Esophagus muscularis mucosa (tissue), 4 donors: ENCODE measurements at places on chromosomes 3 and 15. TPM values are rescaled to one million over a fixed set of nuclear protein-coding genes. Genes with fewer than 3 reads are reported as not detected.

The SEMA3B gene
- 37.4 TPM for total RNA-seq

The NFKBIZ gene
- 103 TPM for total RNA-seq

The LTF gene
- 0.45 TPM for total RNA-seq

The TLR9 gene
- 0.69 TPM for total RNA-seq

DNA sequence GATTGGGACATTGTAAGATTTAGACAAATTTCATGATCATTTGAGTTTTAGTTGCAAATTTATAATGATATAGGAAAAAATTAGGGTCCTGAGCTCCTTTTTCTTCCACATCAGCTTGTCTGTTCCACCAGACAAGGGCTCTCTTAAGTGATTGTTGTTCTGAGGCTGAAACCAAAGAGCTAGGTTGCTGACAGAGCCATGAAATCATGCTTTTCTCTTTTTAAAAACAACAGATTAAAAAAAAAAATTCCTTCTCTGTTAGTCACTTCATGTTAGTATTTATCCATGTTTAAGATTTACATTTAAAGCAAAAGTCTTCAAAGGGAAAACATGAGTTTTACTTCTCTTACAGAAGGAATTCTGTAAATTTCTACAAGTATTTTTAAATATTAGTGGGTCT lies 56.8 kb downstream of the ATP2C1 start:
- no peak overlapping the region for H3K27ac ChIP-seq
- H3K4me1 ChIP-seq: no peaks in the 10 kb centered on the region
- no peak overlapping the region for H3K4me3 ChIP-seq
- H3K27me3 ChIP-seq: no peaks in the 10 kb centered on the region
- DNase-seq: no peak

- no peak overlapping the region for H3K27ac ChIP-seq
- no peaks in the 10 kb centered on the region for H3K4me1 ChIP-seq
- peaks cover 73% of the 10 kb centered on the region for H3K36me3 ChIP-seq
- H3K4me3 ChIP-seq: no peak overlapping the region
- no peaks in the 10 kb centered on the region for H3K27me3 ChIP-seq
- DNase-seq: no peak
These were observed 89.3 kb downstream of the NR2E3 start for GRCh38 chr15:71899674-71900073.

DNA sequence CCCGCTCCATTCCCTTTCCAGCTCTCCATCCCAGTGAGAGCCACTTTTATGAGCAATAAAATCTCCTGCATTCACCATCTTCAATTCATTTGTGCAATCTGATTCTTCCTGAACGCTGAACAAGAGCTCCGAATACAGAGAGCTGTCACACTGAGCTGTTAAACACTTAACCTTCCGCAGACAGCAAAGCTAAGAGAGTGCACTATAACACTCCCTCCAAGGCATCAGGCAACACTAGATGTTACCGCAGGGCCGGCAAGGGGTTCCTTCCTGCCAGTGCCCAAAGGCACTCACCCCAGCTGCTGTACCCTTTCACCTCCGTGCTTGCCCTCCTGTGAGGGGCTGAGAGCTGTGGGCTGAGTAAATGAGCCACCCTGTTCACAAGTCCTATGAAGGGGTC lies 85.6 kb downstream of the BCHE start:
- no peak for DNase-seq
- H3K27ac ChIP-seq: no peak overlapping the region
- H3K4me3 ChIP-seq: no peak overlapping the region
- no peaks in the 10 kb centered on the region for H3K27me3 ChIP-seq
- peaks cover 13% of the 10 kb centered on the region for H3K4me1 ChIP-seq

DNA sequence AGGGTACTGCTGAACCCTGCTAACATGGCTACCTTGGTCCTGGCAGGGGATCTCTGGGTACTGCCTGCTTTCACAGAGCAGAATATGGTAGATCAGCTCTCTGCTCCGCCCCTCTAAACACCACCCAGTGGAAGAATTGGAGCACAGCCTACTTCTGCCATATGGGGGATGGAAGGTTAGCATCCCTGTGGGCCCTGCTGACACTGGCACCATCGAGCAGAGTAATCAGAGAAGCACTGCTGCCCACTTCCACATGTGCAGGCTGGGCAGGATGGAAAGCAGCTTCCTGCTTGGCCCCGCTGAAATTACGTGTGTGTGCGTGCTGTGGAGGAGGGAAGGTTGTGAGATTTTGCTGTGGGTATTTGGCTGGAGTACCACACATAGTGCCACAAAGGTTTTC lies 24.8 kb downstream of the CCR1 start:
- no peak overlapping the region for H3K27ac ChIP-seq
- H3K27me3 ChIP-seq: peaks cover 6% of the 10 kb centered on the region
- DNase-seq: no peak
- H3K36me3 ChIP-seq: no peaks in the 10 kb centered on the region
- no peaks in the 10 kb centered on the region for H3K4me1 ChIP-seq

DNA sequence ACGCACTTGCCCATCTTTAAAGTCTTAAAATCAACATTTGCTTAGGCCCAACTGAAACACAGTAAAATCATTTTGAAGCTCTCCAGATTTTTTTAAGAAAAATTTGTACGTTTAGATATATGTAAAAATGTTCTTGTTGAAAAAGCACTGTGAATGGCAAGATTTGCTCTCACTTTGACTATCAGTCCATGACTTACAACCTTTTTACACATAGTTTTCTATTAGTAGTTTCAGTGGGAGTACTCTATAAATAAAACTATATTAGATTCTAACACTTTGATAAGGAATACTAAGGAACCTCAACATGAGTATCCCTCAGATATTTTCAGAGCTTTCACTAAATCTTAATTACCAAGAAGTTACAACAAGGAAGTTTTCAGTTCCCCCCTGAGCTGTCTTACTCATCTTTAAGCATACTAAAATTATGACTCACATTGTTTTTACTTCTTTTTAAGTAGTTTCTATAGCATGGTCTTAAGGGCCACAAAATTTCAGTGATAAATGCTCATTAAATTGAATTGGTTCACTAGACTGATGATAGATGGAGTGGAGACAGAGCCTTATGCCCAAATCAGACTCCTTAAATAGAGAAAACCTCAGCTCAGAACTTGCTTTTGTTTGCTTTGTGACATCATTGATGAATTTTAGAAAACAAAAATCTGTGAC lies 31.6 kb upstream of the RAP2B start:
- no peak for DNase-seq
- no peaks in the 10 kb centered on the region for H3K36me3 ChIP-seq
- H3K27me3 ChIP-seq: no peaks in the 10 kb centered on the region
- no peaks in the 10 kb centered on the region for H3K4me1 ChIP-seq

- no peaks in the 10 kb centered on the region for H3K27me3 ChIP-seq
- no peaks in the 10 kb centered on the region for H3K4me1 ChIP-seq
These were observed 89.9 kb upstream of the P3H2 start for GRCh38 chr3:190210608-190211007.

GRCh38 chr15:88655800-88656488 lies 17.1 kb downstream of the ISG20 start:
- H3K27me3 ChIP-seq: no peaks in the 10 kb centered on the region
- no peak overlapping the region for H3K27ac ChIP-seq
- H3K36me3 ChIP-seq: no peaks in the 10 kb centered on the region
- H3K4me3 ChIP-seq: no peak overlapping the region
- peak; percentile 75 for DNase-seq

- H3K27ac ChIP-seq: peak overlapping the region; percentile 91
- peaks cover 68% of the 10 kb centered on the region for H3K4me1 ChIP-seq
These were observed 456.3 kb downstream of the FOXP1 start for GRCh38 chr3:71127052-71127831.

GRCh38 chr3:132654721-132655120 lies 4.9 kb downstream of the ACAD11 start:
- DNase-seq: no peak
- H3K4me3 ChIP-seq: no peak overlapping the region
- peaks cover 19% of the 10 kb centered on the region for H3K4me1 ChIP-seq
- no peak overlapping the region for H3K27ac ChIP-seq
- H3K36me3 ChIP-seq: no peaks in the 10 kb centered on the region

DNA sequence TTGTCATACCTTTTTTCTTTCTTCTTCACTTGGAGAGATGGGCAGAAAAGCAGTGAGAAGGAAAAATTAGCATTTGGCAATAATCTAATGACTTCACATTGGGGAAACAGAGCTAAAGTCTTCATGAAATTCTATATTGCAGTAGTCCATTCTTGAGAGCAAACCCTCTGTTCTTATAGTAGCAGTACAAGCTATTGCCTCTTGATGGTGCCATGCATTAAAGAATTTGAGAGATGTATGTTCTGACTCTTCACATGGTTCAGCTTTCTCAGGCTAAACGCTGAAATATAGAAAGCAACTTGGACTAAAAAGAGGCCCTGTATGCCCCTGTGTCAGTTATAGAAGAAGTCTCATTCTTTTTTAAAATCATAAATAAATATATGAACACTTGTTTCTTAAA lies 36.0 kb downstream of the PHLDB2 start:
- H3K4me3 ChIP-seq: no peak overlapping the region
- H3K4me1 ChIP-seq: peaks cover 31% of the 10 kb centered on the region
- no peaks in the 10 kb centered on the region for H3K27me3 ChIP-seq
- no peak for DNase-seq

DNA sequence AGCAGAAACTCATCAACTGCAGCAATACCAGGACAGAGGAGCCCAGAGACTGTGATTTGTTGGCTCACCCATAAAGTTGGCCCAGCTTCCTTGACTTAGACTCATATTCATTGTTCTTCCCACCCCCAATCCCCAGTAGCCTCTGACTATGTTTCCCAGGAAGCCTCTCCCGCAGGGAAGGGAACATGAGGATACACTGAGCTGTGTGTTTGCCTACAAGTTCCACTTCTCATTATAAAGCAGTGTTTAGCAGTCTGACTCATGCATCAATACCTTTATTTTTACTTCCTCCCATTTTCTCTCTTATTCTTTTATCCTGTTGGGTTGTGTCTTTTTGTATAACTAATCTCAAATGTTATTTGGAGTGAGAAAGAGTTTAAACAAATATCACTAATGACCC lies 111.6 kb upstream of the PHLDB2 start:
- no peak for DNase-seq
- H3K36me3 ChIP-seq: no peaks in the 10 kb centered on the region
- H3K27ac ChIP-seq: no peak overlapping the region

DNA sequence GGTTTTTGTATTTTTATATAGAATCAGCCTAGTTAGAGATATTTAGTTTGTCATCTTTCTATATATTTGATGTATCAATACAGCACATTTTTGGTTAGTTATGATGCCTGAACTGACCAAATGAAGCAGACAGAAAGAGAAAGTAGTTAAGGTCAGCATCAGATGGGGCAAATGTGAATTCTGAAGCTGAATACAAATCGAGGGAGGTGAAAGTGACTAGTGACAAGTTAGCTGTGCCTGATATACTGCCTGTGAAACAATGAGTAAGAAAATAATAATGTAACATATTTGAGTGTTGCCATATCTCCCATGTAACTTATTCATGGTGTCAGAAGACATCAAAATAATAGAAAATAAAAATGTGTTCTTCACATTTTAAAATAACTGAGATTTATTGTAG lies 680.3 kb upstream of the SEMA6D start:
- no peaks in the 10 kb centered on the region for H3K27me3 ChIP-seq
- H3K36me3 ChIP-seq: no peaks in the 10 kb centered on the region
- no peak overlapping the region for H3K27ac ChIP-seq
- no peaks in the 10 kb centered on the region for H3K4me1 ChIP-seq
- H3K4me3 ChIP-seq: no peak overlapping the region

DNA sequence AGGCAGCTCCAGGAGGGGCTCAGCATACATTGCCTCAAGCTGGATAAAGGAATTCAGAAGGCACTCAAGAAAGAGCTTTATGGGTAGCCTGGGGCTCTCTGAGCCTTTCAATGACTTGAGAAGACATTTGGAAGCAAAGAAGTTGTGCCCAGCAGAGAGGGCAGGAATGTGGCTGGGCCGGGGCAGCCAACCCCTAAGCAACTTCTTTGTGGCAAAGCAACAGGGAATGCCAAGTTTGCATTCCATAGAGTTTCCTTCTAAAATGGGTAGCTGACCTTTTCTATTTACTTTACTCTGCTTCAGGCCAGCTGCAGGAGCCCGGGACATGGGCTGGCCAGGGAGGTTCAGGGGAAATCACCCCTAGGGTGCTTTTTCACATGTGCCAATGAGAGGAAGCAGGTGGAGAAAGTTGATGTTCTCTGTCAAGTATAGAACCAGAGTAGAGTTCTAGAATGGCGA lies 45.6 kb downstream of the CCDC12 start:
- H3K4me1 ChIP-seq: peaks cover 99% of the 10 kb centered on the region
- no peaks in the 10 kb centered on the region for H3K27me3 ChIP-seq
- H3K36me3 ChIP-seq: peaks cover 14% of the 10 kb centered on the region
- H3K4me3 ChIP-seq: no peak overlapping the region
- no peak for DNase-seq
